ENCODE measurements at places on chromosomes 12 and 14. TPM values are rescaled to one million over a fixed set of nuclear protein-coding genes. Genes with fewer than 3 reads are reported as not detected.

DNA sequence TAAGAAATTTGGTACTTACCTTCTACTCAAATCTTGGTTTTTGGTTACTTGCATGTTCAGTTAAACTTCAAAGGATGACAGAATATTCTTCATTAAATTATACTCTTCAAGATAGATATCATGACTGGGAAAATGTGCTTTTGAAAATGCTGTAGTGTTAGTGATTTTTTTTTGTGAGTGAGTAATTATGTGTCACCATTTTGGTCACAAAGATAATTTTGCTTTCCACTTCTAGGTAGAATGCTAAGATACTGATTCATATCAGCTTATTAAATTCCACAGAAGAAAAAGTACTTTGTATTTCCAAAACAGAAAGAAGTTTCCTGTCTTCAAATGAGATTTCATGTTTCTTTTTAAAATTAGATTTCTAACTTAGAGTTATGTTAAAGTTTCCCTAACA is 61.2 kb downstream of the ATXN7L3B start:
- no peaks in the 10 kb centered on the region for H3K4me1 ChIP-seq
- H3K4me3 ChIP-seq = no peak overlapping the region
- H3K36me3 ChIP-seq = no peaks in the 10 kb centered on the region

- peaks cover 7% of the 10 kb centered on the region for H3K4me1 ChIP-seq
- H3K36me3 ChIP-seq = peaks cover 59% of the 10 kb centered on the region
Measured at GRCh38 chr12:108538616-108539195, 22.3 kb downstream of the SART3 start.

- no peaks in the 10 kb centered on the region for H3K27me3 ChIP-seq
- H3K27ac ChIP-seq = peak within 1 kb of the TSS; percentile 75
- peaks cover 12% of the 10 kb centered on the region for H3K4me1 ChIP-seq
- DNase-seq = peak; percentile 93
- H3K36me3 ChIP-seq = no peaks in the 10 kb centered on the region
- peak within 1 kb of the TSS; percentile 85 for H3K4me3 ChIP-seq
Measured at GRCh38 chr12:82686168-82687020, at the start of gene TMTC2. Gene TMTC2 (plus strand): TSS chr12:82686906.

DNA sequence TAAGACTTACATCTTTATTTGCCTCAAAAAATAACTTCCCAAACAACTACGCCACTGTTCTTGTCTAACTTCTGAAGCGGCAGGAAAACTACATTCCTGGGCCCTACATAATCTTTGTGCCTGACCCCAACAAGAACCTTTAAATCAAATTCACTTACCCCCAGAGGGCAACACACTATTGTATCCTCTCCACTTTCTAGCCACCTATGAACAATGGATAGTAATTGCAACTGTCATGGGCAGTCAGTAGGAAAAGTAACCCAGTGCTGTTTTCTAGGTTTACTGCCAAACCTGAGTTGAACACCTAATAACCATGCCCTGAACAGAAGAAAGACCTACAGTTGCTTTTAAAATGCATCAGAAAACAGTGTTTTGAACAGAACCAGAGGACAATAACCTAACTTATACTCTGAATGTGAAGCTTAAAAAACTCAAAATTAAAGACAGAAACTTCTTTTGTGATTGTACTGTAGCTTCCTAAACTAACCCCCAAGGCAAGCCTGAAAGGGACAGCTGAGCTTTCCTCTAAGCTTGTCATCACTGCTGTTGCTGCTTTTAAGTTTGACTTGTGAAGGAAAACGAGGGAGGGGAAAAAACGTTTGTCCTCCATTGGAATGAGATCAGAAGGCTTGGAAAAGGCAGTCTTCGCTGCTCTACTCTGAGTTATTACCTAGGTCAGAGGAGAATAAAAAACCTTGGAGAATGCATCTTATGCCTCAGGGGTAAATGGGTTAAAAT is 195.7 kb downstream of the SOX5 start:
- no peak for DNase-seq
- no peak overlapping the region for H3K4me3 ChIP-seq
- no peaks in the 10 kb centered on the region for H3K27me3 ChIP-seq
- no peak overlapping the region for H3K27ac ChIP-seq
- H3K4me1 ChIP-seq = no peaks in the 10 kb centered on the region
- no peaks in the 10 kb centered on the region for H3K36me3 ChIP-seq

- peak; percentile 1 for DNase-seq
- no peak overlapping the region for H3K27ac ChIP-seq
- H3K4me1 ChIP-seq = no peaks in the 10 kb centered on the region
- H3K27me3 ChIP-seq = no peaks in the 10 kb centered on the region
- no peak overlapping the region for H3K4me3 ChIP-seq
Measured at GRCh38 chr14:50599700-50600444, 39.9 kb downstream of the ATL1 start.

DNA sequence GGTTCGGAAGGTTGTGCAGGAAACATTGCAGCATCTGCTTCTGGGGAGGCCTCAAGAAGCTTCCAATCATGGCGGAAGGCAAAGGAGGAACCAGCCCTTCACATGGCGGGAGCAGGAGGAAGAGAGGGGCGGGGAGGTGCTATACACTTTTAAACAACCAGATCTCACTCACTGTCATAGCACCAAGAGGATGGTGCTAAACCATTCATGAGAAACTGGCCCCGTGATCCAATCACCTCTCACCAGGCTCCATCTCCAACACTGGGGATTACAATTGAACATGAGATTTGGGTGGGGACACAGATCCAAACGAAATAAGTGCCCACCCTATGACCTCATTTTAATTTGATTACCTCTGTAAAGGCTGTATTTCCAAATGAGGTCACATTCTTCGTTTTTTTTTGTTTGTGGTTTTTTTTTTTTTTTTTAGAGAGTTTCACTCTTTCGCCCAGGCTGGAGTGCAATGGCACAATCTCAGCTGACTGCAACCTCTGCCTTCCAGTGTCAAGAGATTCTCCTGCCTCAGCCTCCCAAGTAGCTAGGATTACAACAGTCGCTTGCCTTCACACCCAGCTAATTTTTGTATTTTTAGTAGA is 11.4 kb upstream of the ORAI1 start:
- no peak overlapping the region for H3K4me3 ChIP-seq
- H3K27me3 ChIP-seq = no peaks in the 10 kb centered on the region
- no peaks in the 10 kb centered on the region for H3K36me3 ChIP-seq

- H3K4me1 ChIP-seq = no peaks in the 10 kb centered on the region
- H3K4me3 ChIP-seq = no peak overlapping the region
- H3K27ac ChIP-seq = no peak overlapping the region
- no peak for DNase-seq
- H3K36me3 ChIP-seq = no peaks in the 10 kb centered on the region
Measured at GRCh38 chr12:98351089-98351488, 164.3 kb upstream of the TMPO start.

DNA sequence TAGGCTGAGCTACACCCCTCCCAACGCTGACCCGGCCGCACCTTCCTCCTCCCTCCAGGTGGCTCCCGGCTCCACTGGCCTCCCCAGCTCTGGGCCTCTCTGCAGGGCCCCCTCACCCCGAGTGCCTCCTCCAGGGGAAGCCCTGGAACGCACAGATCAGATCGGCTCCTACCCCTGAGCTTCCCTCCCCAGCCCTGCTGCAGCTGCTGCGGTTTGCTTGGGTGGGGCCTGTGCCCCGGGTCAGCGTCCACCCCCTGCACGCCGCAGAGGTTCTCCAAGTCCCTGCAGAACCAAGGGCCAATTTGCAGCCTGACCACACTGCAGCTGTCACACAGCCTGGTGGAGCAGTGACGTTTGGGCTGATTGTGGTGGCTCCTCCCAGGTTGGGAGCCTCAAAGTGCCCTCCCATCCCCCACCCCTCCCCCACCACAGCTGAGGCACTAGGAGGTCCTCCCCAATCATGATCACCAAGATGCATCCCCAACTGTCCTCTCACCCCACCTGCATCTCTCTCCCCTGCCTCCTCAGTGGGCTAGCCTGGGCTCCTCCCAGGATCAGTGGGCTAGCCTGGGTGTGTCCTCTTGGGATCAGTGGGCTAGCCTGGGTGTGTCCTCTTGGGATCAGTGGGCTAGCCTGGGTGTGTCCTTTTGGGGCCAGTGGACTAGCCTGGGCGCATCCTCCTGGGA is 12.8 kb upstream of the FBRSL1 start:
- H3K27me3 ChIP-seq = no peaks in the 10 kb centered on the region
- no peak overlapping the region for H3K27ac ChIP-seq
- H3K4me3 ChIP-seq = no peak overlapping the region
- peaks cover 21% of the 10 kb centered on the region for H3K4me1 ChIP-seq
- no peak for DNase-seq

DNA sequence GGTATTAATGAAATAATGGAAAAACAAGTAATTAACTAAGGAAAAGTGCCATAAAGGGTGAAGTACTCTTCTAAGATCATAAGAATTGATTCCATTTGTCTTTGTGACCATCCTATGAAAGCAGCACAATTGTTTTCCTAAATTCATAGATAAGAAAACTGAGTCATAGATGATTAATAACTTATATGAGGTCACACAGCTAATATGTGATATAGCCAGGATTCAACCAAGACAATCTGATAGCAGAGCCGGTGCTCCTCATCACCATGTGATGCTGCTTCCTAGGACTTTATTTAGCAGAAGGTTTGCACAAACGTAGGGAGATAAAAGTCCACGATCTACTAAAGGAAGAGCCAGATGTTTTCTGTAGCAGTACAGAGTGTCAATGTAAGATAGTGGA is 181.5 kb upstream of the SYT1 start:
- H3K27me3 ChIP-seq = no peaks in the 10 kb centered on the region
- no peaks in the 10 kb centered on the region for H3K4me1 ChIP-seq
- no peak for DNase-seq

- peaks cover 16% of the 10 kb centered on the region for H3K4me1 ChIP-seq
- no peaks in the 10 kb centered on the region for H3K36me3 ChIP-seq
- no peak overlapping the region for H3K4me3 ChIP-seq
- DNase-seq = no peak
- H3K27me3 ChIP-seq = no peaks in the 10 kb centered on the region
Measured at GRCh38 chr14:97276573-97276972, 479.4 kb downstream of the VRK1 start.

- peaks cover 5% of the 10 kb centered on the region for H3K4me1 ChIP-seq
- DNase-seq = peak; percentile 61
- no peak overlapping the region for H3K27ac ChIP-seq
- no peak overlapping the region for H3K4me3 ChIP-seq
- H3K27me3 ChIP-seq = no peaks in the 10 kb centered on the region
Measured at GRCh38 chr14:52961060-52961639, 10.3 kb upstream of the FERMT2 start.

DNA sequence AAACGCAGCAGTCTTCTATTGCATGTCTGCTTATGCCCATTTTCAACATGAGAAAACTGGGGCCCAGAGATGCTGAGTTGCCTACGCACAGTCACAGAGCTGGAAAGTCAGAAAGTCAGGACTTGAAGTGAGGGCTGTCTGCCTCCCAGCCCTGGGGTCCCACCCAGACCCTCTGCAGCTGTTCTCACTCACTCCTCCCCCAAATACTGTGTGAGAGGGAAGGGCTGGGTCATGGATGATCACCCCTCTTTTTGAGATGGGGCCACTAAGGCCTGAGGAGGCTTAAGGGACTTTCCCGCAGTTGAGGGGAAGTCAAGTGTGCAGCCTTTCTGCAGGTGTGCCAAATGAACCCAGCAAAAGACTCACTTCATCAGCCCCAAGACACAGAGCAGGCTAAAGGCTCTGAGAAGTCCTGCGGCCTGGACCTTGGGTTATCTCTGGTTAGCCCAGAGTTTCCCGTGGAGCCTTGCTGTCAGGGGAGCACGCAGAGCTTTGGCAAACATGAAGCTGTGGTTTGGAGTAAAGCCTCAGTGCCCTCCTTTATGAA is 18.7 kb downstream of the DTX1 start:
- DNase-seq = no peak
- no peaks in the 10 kb centered on the region for H3K27me3 ChIP-seq

- peaks cover under 1% of the 10 kb centered on the region for H3K27me3 ChIP-seq
- H3K36me3 ChIP-seq = no peaks in the 10 kb centered on the region
- H3K27ac ChIP-seq = no peak overlapping the region
Measured at GRCh38 chr14:54653712-54654469, 87.0 kb downstream of the SAMD4A start.

GRCh38 chr12:129393357-129393937 is 510.4 kb downstream of the TMEM132D start:
- no peak for DNase-seq
- H3K36me3 ChIP-seq = no peaks in the 10 kb centered on the region
- H3K4me1 ChIP-seq = no peaks in the 10 kb centered on the region
- no peaks in the 10 kb centered on the region for H3K27me3 ChIP-seq

DNA sequence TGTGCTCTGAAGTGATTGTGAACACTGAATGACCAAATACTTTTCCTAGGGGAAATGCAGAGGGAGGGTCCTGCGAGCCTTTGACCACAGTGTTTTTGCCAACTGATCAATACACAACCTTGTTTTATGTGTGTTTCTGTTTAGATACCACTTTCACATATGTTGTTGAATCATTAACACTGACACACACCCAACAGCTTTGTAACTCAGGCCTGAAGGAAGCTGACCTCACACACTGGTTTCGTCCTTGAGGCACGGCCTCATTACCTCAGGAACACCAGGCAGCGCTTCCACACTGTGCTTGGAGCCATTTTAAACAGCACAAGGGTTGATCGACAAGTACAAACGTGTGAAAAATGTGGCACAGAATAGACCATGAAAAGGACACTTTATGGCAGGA is 60.0 kb downstream of the PPFIBP1 start:
- no peak for DNase-seq
- no peaks in the 10 kb centered on the region for H3K36me3 ChIP-seq
- no peaks in the 10 kb centered on the region for H3K27me3 ChIP-seq
- no peaks in the 10 kb centered on the region for H3K4me1 ChIP-seq
- no peak overlapping the region for H3K27ac ChIP-seq
- H3K4me3 ChIP-seq = no peak overlapping the region

DNA sequence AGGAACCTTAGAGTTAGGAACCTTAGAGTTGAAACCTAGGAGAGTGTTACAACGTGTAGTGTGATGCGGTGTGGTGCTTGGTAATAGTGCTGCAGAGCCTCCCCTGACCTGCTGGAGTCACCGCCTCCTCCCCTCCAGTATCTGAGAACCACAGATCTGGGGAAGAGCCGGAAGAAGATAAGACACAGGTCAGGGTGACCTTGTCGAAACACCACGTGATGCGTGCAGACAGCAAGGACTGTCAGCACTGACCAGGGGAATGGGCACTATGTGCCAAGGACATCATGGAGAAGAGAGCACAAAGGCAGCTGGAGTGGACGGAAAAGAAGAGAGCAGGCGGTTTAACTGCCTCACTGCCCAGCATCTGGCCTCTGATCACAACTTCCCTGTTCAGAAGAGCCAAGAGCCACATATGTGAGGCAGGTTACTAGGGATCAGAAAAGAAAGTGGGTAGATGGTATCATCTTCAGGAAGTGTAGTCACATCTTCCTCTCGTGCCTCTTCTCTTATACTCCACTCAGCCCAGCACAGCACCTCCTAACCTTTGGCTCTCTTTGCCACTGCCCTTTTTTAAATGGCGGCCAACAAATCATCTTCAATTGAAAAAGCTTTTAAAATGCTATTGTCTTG is 93.7 kb downstream of the TESC start:
- no peaks in the 10 kb centered on the region for H3K4me1 ChIP-seq

Gene P2RX7
- total RNA-seq = 7.0 TPM

Gene SLCO1B3
- not detected for total RNA-seq

Gene GDF3
- not detected for total RNA-seq

Gene STXBP6
- not detected for total RNA-seq

Gene PLD4
- total RNA-seq = not detected

Gene TRPV4
- total RNA-seq = 0.17 TPM

Gene YLPM1
- 83.1 TPM for total RNA-seq

Gene NGB
- total RNA-seq = not detected

Gene PGF
- total RNA-seq = not detected

Gene KCNA5
- not detected for total RNA-seq

Data from CD4-positive, alpha-beta memory T cell (primary cell).